ENCODE measurements at places on chromosomes 7 and 10.

- no peak for DNase-seq
Measured at GRCh38 chr7:30634634-30635201, 40.0 kb downstream of the GARS1 start.

DNA sequence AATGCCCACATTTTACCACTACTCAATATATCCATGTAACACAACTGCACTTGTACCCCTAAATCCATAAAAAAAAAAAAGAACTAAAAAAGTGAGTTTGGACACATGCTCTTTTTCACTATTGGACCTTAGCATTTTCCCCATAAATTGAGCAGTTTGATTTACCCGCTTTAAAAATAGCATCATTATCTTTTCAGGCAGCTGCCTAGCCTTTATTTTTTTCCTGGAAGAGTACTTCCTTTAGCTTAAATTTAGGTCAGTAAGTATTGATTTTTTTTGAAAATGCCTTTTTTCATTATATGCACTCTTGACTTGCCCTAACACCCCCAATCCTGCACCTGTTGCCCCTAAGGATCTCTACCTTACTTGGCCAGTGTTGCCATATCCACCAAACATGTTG is 5.3 kb upstream of the NT5C3A start:
- no peak for DNase-seq

DNA sequence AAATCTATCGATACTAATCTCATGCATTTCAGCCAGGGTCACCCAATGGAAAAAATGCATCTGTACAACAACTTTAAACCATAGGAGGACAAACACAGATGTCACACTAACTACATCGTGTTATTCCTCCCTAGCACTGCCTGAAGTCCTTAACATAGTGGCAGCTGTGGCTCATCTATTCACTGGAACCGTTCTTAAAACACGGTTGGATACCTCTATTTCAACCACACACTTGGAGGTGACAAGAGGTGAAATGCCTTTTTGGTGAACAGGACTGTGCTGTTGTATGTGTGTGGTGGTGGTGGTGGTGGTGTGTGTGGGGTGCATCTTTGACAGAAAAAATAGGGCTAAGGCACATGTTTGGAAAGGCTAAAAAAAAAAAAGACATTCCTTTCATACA is 93.1 kb downstream of the NRP1 start:
- DNase-seq = no peak

GRCh38 chr7:148435715-148436114 is 154.9 kb upstream of the C7orf33 start:
- DNase-seq = no peak

GRCh38 chr10:126906704-126907422 is 1.6 kb downstream of the DOCK1 start:
- DNase-seq = no peak

GRCh38 chr10:88893611-88894010 is 13.6 kb downstream of the STAMBPL1 start:
- peak; percentile 67 for DNase-seq

DNA sequence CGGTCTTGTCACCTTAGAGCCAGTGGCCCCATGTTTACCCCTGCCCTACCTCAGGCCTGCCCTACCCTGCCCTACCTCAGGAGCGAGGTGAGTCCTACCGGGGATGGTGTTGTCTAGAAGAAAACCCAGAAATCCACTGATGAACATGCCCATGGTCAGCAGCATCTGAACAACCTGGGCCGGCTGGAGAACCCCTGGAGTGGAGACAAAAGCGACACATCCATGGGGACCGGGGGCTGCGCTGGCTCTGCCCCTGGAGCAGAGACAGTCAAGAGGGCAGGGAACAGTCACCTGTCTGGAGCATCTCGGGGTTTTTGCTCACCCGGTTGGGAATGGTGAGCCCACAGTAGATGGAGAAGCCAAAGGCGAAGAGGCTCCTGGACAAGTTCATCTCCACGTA is 36.3 kb downstream of the STRA8 start:
- no peak for DNase-seq

- DNase-seq = no peak
Measured at GRCh38 chr10:25888627-25889026, 45.4 kb upstream of the MYO3A start.

Measured in fibroblast of mammary gland (primary cell).